ENCODE measurements at places on chromosomes 13 and 19.

DNA sequence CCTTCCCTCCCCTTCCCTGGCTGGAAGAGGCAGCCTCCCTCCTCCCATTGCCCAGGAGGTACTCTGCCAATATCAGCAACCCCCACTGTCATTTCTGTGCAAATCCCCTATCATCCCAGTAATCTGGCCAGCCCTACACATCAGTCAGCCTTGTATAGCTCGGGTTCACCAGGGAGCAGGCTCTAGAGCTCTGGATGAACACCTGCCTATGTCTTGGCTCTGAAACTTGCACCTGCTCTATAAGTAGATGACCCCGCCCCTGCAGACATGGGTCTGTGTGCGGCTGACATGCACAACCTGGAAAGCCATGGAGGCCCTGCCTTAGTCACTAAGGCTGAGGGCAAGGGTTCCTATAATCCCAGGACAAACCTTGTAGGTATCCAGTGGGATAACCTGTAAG, 1042.9 kb downstream of the UQCRFS1 start:
- no peak for DNase-seq

DNA sequence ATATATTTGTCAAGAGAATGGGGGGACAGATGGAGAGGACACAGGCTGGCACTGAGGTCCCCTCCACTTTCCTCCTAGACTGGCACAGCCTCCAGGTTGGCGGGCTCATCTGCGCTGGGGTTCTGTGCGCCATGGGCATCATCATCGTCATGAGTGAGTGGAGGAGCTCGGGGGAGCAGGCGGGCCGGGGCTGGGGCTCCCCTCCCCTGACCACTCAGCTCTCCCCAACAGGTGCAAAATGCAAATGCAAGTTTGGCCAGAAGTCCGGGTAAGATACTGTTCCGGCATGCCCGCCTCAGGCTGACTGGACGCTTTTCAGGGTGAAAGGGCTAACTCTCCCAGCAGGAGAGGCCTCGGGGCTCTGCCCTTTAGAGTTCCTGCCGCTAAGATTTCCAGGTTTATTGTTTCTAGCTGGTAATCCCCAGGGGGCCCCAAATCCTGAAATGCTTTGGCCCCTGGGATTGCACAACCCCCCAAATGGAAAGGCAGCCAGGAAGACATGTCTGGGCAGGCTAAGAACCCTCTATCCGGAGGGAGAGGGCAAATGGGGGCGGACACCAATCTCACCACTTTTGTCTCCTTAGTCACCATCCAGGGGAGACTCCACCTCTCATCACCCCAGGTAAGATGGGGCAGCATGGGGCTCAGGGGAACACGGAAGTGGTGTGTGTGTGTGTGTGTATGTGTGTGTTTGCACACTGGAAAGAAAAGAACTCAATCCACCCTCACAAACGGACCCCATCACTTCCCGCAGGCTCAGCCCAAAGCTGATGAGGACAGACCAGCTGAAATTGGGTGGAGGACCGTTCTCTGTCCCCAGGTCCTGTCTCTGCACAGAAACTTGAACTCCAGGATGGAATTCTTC, 7.3 kb downstream of the FXYD3 start:
- no peak for DNase-seq

- DNase-seq: no peak
Measured at GRCh38 chr13:61536433-61536832, 120.8 kb upstream of the PCDH20 start.

GRCh38 chr13:31278869-31279268, 79.1 kb downstream of the B3GLCT start:
- DNase-seq: no peak

DNA sequence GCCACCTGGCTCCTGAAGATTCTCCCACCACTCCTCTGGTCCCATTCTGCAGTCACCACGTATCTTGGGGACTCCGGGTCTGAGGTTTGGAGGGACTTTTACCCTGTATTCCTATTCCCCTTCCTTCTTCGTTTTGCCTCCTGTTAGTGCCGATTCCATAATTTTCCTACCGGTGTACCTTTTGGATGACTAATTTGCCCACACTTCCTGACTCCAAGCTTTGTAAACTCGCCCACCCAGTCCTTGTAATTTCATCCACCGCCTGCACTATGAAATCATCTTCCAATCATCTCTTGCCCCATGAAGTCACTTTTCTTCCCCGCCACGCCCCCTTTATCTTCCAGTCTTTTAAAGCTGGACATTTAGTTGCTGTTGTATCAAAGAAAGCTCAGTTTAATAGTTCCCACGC, 572 bp downstream of the UCHL3 start:
- no peak for DNase-seq

DNA sequence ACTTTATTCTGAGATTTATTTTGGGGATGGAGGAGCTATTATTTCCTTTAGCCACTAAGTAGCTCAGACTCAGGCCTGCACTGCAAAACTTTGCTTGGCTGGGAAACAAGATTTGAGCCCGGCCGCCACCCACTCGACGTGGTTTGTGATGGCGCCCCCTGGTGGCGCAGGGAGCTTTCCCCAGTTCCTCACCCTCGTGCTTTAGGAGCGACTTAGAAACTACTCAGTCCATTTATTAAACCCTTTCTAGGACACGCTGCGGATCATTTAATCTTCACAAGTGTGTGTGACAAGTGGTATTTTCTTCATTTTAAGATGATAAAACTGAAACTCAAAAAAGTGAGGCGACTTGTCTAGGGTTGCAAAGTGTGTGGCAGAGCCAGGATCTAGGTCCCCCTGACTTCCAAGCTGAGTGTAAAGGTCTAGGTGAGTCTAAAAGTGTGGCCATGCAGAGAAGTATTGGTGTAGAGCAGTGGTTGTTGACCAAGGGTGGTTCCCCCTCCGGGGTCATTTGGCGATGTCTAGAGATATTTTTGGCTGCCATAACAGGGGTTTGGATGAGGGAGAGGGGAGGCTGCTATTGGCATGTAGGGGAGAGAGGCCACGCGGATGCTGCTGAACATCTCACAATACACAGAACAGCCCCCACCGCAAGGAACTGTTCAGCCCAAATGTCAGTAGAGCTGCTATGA, 2.2 kb downstream of the CXCL17 start:
- DNase-seq: peak; percentile 68

DNA sequence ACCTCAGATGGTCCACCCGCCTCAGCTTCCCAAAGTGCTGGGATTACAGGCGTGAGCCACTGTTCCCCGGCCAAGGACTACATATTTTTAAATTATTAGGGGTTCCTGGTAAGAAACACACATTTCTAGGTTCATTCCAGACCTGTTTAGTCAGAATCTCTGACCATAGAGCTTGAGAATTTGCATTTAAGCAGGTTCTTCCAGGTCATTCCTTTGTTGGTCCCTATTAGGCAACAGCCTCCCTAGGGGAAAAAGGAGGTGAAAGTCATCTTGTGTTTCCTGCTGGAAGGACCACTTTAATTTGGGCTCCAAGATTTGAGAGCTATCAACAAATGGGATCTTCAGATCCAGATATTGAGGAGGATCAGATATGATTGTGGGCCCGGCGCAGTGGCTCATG, 16.3 kb downstream of the S1PR2 start:
- no peak for DNase-seq

GRCh38 chr19:44277331-44277730, 17.6 kb downstream of the ZNF233 start:
- no peak for DNase-seq

GRCh38 chr19:46023311-46023779, 492 bp upstream of the PGLYRP1 start:
- DNase-seq: no peak

DNA sequence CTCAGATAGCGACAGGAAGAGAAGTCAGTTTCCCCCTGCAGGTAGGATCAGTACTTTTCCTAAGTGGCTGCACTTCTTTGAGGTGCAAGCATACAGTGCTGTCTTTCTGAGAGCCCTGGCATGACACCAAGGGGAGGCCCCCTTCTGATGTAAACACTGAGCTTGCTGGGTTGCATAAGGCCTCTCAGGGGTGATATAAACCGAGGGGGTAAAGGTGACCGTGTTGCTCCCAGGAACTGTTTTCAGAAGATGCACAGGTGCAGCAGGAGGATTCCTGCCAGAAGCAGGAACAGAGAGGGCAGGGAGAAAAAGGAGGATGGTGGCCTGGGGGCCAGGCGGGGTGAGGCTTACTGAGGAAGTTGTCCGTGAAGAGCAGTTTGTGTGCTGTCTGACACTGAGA, 74.0 kb upstream of the ZNF30 start:
- DNase-seq: no peak

DNA sequence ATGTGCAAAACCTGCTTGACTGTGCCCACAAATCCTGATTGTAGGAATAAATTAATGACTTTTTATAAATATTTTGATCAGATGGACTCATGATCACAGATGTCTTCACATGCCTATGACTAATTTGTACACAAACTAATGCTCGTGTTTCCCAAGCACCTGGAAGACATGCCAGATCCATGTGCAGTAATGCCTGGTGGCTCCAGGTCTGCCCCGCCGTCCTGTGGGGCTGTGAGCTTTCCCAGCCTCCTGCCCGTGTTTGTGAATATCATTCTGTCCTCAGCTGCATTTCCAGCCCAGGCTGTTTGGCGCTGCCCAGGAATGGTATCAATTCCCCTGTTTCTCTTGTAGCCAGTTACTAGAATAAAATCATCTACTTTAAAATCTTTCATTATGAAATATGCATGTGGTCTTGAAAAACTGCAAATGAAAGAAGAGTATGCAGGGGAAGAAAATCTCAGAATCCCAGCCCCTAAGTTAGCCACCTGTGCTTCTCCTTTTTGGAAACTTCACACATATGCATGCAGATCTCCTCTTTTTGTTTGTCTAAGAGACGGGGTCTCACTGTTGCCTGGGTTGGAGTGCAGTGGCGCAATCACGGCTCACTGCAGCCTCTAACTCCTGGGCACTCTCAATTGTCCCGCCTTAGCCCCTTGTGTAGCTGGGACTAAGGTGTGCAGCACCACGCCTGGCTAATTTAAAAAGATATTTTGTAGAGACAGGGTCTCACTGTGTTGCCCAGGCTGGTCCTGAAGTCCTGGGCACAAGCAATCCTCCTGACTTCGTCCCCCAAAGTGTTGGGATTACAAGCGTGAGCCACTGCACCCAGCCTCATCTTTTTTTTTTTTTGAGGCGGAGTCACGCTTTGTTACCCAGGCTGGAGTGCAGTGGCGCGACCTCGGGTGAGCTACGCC, 6.2 kb downstream of the RPL28 start:
- no peak for DNase-seq

DNA sequence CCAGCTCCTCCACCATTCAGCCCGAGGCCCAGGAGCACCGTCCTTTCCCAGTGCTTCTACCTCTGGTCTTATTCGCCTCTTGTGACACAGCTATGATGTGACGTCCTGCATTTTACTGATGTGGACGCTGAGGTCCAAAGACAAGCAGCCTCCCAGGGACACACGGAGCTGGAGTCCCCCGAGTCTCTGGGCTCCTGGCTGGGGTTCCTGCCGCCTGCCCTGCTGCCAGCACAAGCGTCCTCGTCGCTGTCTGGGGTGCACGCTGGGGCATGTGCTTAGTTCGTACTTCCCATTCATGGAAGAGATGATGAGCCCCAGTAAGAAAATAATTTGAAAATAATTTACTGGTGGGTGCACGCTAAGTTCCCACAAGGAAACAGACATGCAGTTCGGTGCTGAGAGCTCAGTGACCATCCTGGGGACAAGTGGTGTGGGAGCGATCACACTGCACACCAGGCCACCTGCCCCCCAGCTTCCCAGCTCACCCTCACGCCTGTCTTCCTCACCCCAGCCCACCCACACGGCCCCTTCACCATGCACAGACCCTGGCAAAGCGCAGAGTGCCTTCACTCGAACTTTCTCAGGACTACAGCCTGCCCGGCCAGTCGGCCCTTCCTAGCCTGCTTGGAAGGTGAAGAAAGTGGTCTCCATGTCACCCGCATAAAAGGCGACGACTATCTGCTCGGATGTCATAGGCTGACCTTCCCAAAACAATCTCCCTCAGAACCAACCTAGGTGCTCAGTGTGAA, 14.2 kb upstream of the CFAP97D2 start:
- DNase-seq: no peak

GRCh38 chr13:49681842-49682435, 9.3 kb downstream of the EBPL start:
- no peak for DNase-seq

DNA sequence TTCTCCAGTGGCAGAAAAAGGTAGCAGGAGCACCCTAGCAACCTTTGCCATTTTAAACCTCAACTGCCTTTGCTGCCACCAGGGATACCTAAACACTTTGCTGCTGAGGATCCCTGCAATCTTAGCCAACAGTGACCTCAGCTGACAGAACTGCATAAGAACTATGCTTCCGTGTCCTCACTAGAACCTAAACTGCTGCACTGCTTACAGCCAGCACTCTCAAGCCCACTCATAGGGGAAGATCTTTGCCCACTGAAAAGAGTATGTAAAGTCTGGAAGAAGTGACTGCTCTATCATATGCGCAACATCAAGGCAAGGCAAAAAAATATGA, 270.0 kb upstream of the PCDH20 start:
- no peak for DNase-seq

- DNase-seq: no peak
Measured at GRCh38 chr13:45718063-45718462, 15.9 kb downstream of the CBY2 start.

GRCh38 chr13:95499811-95500712, 52.5 kb upstream of the CLDN10 start:
- DNase-seq: no peak

- no peak for DNase-seq
Measured at GRCh38 chr13:59865398-59865797, 298.3 kb downstream of the DIAPH3 start.

DNA sequence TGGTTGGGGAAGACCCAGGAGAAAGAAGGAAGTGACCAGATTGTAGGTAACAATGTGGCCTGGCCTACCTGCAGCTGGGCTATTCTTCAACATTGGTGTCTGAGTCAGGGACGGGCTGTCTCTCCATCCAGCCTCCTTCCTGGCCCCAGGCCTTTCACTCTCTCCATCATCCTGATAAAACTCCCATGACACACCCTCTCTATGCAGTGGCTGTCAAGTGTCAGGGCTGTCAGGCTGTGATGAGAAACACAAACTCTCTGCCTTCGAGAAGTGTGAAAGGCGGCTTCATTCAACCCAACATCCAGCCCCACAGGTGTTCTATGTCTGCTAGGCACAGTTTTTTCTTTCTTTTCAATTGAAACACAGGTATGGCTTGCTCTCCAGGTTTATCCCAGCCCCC, 153.3 kb upstream of the VSTM2B start:
- no peak for DNase-seq

GRCh38 chr13:30751183-30751933, 16.0 kb downstream of the ALOX5AP start:
- no peak for DNase-seq

Data from activated B cell treated with CpG ODN at 0.5 μM for 24 hours (primary cell).